Stimulated activated CD4-positive, alpha-beta T cell treated with anti-CD3 and anti-CD28 coated beads, Interleukin-1b, Interleukin-23, amount 100 ng/mL, for 1 hour (primary cell): ENCODE measurements at places on chromosomes 5 and 9.

GRCh38 chr5:76714751-76715485, 1.0 kb upstream of the F2R start:
- no peak for DNase-seq

GRCh38 chr9:69689991-69690538, 17.9 kb upstream of the APBA1 start:
- no peak for DNase-seq

- DNase-seq, result no peak
These were observed 1972.1 kb downstream of the MAT2B start for GRCh38 chr5:165477546-165477945.

GRCh38 chr9:32554591-32554990, 2.2 kb upstream of the TOPORS start:
- DNase-seq, result no peak

DNA sequence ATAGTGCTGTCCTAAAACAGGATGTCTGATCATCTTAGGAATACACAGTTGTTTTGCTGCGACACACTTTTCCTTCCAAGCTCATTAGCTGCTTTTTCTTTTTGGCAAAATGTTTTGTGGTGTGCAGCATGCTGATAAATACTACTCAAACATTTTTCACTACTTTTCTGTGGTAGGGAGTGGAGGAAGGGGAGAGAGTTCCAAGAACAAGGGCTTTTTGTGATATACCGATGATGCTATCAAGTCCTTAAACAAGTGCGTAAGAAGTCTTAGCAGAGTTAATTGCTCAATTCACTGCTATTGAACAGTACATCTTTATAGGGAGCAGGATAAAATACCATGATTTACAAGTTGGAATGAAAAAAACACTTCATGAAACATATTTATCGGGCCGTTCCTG, 23.6 kb upstream of the TEK start:
- DNase-seq, result no peak

DNA sequence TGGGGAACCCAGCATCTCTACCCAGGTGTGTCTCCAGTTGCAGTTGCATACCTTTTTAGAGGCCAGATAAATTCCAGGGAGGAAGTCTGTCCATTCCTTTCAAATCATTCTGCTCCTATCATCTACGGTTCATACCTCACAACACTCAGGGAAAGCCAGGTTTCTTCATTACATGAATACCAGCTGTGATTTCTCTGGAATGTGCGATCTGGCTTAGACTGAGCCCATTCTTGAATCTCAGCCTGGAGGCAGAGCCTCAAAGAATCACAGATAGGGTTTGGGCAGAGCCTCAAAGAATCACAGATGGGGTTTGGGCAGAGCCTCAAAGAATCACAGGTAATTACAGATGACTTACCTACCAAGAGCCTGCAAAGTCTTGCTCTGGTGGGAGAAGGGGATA, 7.2 kb downstream of the P4HA2 start:
- no peak for DNase-seq

DNA sequence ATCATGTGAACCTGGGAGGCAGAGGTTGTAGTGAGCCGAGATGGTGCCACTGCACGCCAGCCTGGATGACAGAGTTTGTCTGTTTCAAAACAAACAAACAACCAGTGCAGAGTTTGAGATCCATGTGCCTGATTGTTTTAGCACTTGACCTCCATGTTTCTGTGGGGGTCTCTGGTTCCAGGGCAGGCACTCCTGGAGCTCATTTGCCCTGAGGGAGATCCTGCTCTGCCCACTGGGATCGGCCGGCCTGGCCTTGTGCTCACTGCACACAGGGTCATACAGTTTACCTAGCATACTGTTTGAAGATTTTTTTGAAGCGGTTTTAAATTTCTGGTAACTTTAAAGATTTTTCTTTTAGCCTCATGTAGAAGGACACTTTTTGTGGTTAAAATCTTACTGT, 78.4 kb downstream of the EHMT1 start:
- no peak for DNase-seq

- DNase-seq, result no peak
These were observed 5.0 kb downstream of the SFXN1 start for GRCh38 chr5:175483337-175483736.

- DNase-seq, result no peak
These were observed 20.4 kb downstream of the UHRF2 start for GRCh38 chr9:6433410-6433809.

DNA sequence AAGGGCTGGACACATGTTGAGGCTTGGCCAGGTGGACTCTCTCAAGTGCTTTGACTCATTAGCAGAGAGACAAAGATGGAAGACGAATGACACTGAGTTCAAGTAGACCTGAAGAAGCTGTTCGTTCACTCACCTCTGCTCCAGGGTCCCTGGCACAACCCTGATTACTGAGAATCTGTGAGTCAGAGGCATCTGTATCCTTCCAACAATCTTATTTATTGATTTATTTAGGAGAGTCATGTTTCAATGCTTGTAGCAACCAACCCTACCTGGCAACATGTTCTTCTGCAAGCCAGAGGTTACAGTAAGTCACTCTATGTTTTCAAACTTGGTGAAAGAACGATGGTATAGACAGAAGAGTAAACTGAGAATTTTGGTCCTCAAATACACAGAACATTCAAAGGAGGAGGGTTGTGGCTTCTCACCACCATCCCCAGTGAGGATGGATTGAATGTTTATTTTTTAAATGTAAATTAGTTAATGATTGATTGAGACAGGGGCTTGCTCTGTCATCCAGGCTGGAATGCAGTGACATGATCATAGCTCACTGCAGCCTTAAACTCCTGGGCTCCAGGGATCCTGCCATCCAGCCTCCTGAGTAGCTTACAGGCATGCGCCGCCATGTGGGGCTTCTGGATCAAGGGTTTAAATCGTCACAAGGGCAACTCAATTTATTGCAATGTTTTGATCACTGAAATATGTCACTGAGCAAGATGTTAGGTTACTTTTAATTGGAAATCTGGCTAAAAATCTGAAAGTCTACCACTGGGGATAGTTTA, 55.7 kb upstream of the CARTPT start:
- no peak for DNase-seq

DNA sequence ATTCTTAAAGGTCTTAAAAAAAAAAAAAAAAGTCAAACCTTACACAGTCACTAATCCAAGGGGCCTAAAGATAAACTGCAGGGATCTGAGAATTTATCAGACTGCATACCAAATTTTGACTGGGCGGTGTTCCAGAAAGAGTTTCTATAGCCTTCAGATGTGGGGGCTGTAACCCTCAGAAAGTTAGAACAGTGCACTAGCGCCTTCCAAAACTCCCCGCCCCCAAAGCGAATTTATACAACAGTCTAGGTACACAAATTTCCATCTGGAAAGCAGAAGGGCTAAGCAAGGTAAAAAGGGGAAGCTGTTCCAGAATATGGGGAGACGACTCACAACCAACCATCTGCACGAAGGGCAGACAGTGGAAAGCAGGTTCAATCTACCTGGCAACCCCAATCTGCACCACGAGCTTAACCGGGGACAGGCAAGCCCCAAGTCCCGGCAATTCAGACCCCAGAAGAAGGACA, 813 bp downstream of the ERMP1 start:
- no peak for DNase-seq
